Stimulated activated CD4-positive, alpha-beta T cell treated with anti-CD3 and anti-CD28 coated beads, Interleukin-4, amount 100 ng/mL, for 4 hours (primary cell): ENCODE measurements at places on chromosomes 11 and 22.

GRCh38 chr11:83158357-83158786, 1.4 kb downstream of the PCF11 start:
- DNase-seq = no peak

DNA sequence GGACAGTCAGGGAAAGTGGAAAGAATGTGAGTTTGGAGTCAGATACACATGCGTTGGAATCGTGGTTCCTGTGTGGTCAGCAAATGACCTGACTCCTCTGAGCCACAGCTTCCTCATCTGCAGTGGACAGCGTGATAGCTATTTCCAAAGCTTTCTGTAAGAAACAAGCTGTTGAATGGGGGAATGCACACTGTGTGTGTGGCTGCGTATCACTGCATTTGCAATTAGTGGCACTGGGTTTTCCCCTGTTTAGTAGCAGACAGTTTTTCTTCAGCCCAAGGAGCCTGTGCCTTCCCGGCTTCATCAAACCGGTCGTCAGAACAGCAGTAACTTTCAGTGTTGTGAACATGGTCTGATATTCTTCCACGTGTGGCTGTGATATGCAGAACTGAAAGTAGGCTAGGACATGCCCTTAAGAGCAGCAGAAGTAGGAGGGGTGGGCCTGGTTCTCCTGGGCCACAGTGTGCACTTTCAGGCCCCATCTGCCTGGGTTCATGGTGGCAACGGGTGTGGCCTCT, 121.5 kb downstream of the RRAS2 start:
- DNase-seq = no peak

- no peak for DNase-seq
These were observed 52.9 kb upstream of the RTL6 start for GRCh38 chr22:44550711-44551491.

DNA sequence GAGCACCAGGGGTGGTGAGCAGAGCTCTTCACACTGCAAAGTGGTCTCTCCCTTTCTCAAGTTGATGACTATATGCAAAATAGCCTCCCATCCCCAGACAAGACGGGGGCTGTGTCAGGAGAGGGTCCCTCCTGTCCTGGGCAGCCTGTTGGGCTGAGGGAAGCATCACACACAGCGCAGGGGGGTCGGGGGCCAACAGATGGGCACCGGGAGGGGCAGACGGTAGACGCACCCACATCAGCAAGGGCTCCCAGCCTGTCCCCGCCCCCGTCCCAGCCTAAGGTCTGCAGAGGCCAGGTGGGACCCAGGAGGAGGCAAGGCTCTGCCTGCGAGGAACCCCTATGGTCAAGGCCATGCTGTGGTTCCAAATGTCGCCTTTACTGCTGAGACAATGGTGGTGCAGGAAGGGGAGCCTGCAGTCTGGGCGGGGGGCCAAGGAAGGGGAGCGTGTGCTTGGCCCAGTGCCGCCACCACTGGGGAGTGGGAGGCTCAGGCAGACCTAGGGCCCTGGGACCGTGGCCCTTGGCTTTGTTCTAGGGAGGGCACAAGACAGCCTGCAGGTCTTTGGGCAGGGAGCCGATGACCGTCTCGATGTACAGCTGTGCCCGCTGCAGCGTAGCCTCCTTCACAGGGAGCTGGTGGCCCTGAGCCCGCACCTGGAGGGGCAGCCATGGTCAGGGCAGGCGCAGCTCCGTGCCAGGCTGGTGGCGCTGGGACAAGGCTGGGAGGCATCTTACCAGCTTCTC, 4.3 kb upstream of the PLXNB2 start:
- DNase-seq = no peak

GRCh38 chr11:117634756-117635603, 162.0 kb downstream of the DSCAML1 start:
- DNase-seq = no peak

DNA sequence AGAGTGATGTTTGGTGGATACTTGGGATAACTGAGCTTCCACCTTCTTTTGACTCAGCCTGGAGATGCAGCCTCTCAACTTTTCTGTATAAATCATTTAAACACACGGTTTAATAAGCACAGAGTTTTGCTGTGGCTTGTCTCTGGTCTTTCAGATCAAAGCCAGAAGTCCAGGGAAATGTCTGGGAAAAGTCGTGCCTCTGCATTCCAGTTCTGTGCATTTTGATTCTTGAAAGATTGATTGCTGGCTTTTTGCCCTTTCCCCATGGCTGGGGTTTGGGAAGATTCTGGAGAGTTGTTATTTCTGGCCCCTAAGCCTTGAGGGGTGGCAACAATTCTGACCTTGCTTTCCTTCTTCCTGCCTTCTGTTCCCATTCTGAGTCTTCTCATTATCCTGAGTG, 154.1 kb downstream of the COMMD9 start:
- DNase-seq = no peak

GRCh38 chr11:29989174-29989970, 27.5 kb downstream of the KCNA4 start:
- no peak for DNase-seq

DNA sequence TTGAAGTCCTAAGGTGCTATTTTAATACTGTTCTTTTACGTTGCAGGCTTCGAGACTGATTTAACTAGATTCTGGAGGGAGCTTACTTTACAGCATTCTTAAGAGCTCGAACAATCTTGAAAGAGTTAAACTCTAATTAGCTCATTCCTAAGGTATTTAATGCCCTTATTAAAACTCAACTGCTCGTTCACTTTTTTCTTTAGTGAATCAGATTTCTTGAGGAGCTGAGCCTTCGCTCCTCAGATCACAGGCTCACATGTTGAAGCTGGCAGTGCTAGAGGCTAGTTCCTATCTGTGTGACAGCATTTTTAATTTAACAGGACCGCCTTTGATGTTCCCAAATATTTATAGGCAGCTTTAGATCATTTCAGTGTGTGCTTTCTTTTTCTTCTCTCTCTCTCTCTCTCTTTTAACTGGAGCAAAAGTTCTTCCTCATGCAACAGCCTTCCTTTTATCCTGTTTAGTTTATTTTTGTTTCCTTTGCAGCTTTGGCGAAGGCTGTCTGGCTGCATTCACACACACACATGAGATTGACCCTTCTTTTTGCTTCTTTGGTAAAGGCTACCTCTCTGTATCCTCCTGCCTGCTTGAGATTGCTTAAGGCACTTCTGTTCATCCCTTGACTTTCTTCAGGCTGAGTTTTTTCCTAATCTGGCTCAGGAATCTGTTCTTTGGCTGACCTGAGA, 21.0 kb downstream of the ZNRF3 start:
- DNase-seq = no peak

GRCh38 chr11:19844012-19844411, 131.4 kb downstream of the NAV2 start:
- DNase-seq = no peak

GRCh38 chr11:57727185-57727584, 14.1 kb upstream of the SELENOH start:
- DNase-seq = no peak

- DNase-seq = no peak
These were observed 9.7 kb downstream of the MRGPRD start for GRCh38 chr11:68970921-68971636.

DNA sequence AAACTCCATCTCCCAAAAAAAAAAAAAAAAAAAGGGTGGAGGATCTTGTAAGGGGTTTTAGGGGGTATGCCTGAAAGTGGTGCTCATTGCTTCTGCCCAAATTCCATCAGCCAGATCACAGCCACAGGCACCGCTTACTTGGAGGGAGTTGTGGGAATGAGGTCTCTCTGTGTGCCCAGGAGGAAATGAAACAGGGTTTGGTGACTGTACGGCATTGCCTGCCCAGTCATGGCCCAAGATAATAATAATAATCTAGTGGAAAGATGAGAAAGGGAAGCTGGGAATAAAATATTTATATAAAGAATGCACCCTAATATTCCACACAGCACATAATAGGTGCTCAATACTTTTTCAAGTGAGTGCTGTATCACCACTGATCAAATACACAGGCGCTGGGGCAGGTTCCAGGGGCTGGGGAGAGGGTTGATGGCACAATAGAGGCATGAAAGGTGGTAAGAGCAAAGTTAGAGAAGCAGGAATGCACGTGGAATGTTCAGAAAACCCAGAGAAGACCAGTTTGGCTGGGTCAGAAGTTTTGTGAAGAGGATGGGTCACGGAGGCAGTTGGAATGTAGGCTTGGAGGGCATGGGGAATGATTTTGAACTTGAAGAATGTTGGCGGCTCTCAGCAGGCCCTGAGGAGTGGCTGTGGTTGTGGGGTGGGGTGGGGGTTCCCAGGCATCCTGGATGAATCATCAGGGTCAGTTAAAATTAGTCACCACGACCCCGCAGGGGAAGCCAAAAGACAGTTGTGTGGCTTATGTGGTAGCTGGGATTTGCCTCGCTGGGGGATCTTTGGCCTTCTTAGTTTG, 12.5 kb upstream of the MB start:
- DNase-seq = peak; percentile 50
